ENCODE measurements at places on chromosomes 2 and 18.
A peak's percentile ranks its signal among the peaks of the same experiment; 100 is the strongest.

DNA sequence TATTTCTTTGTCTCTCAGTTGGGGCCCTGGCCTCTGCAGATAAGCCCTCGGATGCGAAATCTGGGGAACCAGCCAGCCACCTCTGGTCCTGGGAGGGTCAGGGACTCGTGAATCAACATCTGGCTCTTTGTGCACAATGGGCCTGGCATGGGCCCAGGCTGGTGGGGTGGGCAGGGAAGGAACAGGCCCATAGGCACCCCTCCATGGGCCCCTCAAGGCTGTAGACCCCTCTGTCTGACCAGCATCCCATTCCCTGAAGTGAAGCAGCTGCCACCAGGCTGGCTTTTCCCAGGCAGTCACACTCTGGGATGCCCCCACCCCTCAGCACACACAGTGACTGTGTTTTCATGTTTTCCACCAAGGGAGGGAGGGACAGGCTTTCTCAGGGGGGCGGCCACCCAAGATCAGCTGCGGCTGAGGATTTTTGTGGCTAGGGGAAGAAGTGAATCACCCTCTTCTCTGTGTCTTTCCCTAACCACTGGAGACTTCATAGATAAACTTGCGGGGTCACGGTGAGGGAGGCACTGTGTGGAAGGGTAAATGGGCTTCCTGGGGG lies 166.0 kb downstream of the AGAP1 start:
- peak; percentile 66 for DNase-seq

DNA sequence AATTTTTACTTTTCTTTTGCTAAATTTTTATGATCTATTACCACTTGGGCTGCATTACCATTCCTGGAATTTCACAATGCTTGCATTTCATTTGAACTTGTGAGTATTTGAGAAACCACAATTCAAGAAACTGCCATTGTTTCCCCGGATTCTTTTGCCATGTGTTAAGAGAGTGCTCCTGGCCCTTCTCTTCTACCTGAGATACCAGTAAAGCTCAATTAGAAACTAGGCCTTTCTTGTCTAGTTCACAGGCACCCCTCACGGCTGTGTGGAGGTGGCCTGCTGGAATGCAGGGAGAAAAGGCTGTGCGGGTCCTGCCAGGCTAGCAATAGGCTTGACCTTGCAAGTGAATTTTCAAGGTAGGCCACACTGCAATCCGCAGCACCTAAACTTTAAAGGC lies 40.8 kb downstream of the ZEB2 start:
- DNase-seq: no peak

GRCh38 chr2:239073745-239074530 lies 226.1 kb downstream of the TWIST2 start:
- no peak for DNase-seq

DNA sequence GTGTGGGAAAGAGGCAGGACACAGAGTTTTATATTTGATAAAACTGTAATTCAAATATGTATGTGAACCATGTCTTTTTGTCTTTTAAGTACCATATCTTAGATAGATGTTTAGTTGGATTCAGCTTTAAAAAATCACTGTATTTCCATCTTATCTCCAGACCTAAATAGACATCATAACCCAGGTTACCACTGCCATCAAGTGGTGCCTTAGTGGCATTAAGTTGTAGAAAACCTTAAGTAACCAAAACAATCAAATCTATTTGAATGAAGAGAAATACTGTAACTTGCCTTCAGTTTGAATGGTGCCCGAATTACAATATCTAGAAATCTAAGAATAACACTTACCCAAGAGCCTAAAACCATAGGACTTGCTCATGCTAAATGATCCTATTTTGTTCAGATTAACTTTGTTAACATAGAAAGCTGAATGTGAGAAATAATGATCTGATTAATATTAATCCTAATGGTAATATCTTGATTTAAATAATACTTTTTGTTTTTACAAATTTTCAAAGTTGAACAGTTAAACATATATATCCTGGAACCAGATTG lies 92.5 kb upstream of the MAP2 start:
- no peak for DNase-seq

GRCh38 chr18:25141399-25141798 lies 210.6 kb downstream of the ZNF521 start:
- DNase-seq: no peak

- DNase-seq: no peak
Observed at GRCh38 chr2:37775908-37776250, 104.4 kb upstream of the CDC42EP3 start.

DNA sequence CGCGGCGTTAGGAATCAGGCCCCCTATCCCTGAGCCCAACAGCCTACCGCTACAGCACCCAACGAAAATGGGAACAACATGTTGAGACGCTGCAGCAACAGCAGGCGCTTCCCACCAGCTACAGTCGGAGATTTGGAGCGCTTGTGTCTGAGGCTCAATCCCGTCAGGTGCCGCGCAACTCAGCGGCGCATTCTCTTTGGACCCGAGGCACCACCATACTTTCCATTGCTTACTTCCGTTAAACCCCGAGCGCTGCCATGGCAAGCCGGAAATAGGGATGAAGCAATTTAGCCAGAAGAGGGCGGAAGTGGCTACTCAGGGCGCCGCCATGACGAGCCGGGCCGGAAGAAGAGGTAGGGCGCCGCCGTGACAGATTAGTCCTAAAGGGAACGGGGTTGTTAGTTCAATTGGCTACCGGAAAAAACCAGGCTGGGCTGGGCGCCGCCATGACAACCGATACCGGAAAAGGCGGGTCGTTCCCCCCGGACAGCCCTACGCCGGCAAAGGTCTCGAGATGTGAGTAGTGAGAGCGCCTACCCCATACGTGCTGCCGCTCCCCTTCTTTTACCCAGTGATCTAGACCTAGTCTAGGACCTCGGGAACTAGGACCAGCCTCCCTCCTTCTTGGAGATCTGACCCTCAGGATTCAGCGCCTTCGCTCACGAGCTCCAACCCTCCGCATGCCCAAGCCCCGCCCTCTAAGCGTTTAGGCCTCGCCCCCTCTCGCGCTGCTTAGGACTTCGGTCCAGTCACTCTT lies at the start of gene CHCHD5:
CHCHD5 (plus strand) TSS at position 476 of the 757 bp plus-strand sequence; CDS start at position 515, 39 bp downstream.
- peak; percentile 84 for DNase-seq

DNA sequence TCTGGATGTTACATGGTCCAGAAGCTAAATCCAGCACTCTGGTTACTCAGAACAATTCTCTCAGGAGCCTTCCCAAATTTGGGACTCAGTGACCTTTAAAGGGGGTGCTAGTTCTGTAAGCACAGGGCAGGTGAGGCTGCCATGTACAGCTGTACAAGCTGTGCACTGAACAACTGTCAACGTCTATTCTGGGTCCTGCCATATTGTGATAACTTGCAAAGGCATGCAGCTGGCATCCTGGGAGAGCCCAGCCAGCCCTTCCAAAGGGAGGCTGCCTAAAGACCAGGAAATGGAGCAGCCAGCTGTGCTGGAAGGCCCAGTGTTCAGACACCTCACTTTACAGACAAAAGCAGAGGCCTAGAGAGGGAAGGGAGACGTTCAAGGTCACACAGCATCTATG lies 204.8 kb downstream of the KLHL29 start:
- no peak for DNase-seq

DNA sequence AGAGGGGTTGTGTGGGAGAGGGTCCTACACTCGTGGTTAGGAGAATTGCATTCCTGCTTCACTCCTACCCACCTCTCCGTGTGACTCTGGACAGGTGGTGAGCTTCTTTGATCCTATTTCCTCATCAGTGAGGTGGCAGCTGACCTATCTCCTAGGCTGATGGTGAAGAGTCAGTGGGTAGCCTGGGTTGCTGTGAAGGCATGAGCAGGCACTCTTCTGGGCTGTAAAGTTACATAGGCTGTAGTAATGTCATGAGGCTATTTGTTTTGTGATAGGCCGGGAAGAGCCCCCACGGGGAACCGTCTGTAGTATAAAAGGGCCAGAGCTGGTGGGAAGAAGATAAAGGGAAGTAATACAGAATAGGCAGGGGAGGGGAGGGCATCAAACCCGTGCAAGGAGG lies 83.8 kb downstream of the TMEM247 start:
- no peak for DNase-seq

GRCh38 chr2:234676783-234677450 lies 180.0 kb upstream of the ARL4C start:
- DNase-seq: no peak

- DNase-seq: no peak
Observed at GRCh38 chr18:2096551-2096950, 474.8 kb downstream of the METTL4 start.
